ENCODE measurements at places on chromosomes 2 and 18.

DNA sequence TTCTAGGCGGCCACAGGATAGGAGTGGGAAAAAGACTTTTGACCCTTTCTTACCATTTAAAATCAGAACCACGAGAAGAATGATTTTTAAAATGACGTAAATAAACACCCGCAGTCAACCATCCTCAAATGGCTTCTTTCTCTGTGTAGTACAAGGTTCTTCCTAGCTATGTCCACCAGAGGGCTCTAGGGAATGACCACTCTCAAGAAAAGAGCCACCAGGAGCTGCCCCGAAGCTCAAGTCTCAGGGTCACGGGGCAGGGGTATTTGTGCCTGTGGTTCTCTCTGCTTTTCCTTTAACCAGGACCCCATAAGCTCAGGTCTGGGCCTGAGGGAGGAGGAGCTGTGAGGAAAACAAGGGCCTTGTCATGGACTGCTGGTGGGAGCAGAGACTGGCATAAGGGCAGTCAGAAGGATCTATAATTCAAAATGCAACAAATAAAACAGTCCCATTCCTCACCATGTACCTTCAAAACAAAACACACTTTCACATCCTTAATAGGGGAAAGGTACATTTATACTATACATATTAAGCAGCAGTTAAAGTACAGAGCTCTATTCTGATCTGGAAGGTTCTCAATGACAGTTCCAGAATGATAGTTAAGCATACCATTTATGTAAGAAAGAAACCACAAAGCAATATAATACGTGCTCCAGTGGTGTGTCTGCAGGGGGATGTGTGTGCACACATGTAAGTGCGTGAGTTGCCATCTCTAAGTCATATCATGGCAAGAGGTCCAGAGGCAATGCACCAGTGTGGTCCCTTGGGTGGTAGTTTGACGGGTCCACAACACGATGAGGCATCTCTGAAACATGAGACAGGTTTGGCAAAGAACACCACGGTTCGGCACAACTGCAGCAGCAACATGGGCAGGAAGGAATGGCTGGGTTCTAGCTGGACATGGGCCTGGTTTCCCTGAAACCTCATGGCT is 18.6 kb downstream of the LYPD1 start:
- H3K27ac ChIP-seq = no peak overlapping the region
- H3K36me3 ChIP-seq = no peaks in the 10 kb centered on the region
- no peaks in the 10 kb centered on the region for H3K27me3 ChIP-seq

GRCh38 chr2:109649736-109650695 is 35.9 kb downstream of the SOWAHC start:
- no peaks in the 10 kb centered on the region for H3K27me3 ChIP-seq
- H3K4me1 ChIP-seq = peaks cover 1% of the 10 kb centered on the region
- no peaks in the 10 kb centered on the region for H3K36me3 ChIP-seq
- no peak overlapping the region for H3K4me3 ChIP-seq

- no peak overlapping the region for H3K27ac ChIP-seq
- no peaks in the 10 kb centered on the region for H3K4me1 ChIP-seq
- H3K4me3 ChIP-seq = no peak overlapping the region
- no peaks in the 10 kb centered on the region for H3K27me3 ChIP-seq
Observed at GRCh38 chr2:178057179-178057680, 15.3 kb downstream of the PDE11A start.

- peaks cover 7% of the 10 kb centered on the region for H3K27me3 ChIP-seq
- peaks cover 17% of the 10 kb centered on the region for H3K4me1 ChIP-seq
- H3K36me3 ChIP-seq = no peaks in the 10 kb centered on the region
- H3K4me3 ChIP-seq = no peak overlapping the region
- no peak overlapping the region for H3K27ac ChIP-seq
Observed at GRCh38 chr2:241862093-241862492, 3.4 kb upstream of the PDCD1 start.

GRCh38 chr2:195520671-195521155 is 136.3 kb upstream of the SLC39A10 start:
- H3K4me3 ChIP-seq = no peak overlapping the region
- DNase-seq = no peak
- no peak overlapping the region for H3K27ac ChIP-seq
- no peaks in the 10 kb centered on the region for H3K27me3 ChIP-seq
- H3K4me1 ChIP-seq = no peaks in the 10 kb centered on the region
- H3K36me3 ChIP-seq = no peaks in the 10 kb centered on the region
